Lower leg skin (tissue), 4 donors: ENCODE measurements at places on chromosomes 16 and 17.

DNA sequence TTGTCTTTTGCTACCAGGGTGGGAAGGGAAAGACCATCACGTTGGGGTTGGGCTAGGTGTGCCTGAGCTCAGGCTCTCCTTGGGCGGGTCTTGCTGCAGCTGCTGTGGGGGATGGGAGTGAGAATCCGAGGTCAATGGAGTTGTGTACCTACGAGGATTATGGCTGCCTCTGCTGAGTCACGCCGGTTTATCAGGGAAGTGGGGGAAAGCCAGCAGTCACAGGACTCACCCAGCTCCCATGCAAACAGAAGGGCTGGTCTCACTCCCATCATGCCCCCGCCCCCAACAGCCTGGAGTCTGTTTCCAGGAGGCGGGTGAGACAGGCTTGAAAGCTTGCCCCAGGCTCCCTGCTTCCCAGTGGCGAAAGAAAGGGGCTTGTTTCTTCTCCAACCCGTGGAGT is 1259.0 kb upstream of the GOT2 start:
- no peak for DNase-seq

DNA sequence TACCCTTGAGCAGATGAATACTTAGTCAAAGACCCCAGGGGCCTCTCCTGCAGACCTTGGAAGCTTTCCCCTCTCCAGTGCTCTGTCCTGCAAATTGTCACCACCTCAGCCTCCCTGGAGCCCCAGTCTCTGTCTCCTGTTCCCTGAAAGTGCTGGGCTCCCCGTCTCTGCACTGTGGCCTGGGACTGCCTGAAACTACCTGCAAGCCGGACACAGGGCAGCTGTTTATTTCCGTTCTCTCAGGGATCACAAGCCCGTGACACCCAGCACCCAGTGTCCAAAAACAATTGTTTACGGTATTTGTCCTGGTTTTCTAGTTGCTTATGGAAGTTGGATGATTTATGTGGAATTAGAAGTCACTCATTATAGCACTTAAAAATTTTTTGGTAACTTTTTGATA is 81.6 kb upstream of the CHMP6 start:
- no peak for DNase-seq

DNA sequence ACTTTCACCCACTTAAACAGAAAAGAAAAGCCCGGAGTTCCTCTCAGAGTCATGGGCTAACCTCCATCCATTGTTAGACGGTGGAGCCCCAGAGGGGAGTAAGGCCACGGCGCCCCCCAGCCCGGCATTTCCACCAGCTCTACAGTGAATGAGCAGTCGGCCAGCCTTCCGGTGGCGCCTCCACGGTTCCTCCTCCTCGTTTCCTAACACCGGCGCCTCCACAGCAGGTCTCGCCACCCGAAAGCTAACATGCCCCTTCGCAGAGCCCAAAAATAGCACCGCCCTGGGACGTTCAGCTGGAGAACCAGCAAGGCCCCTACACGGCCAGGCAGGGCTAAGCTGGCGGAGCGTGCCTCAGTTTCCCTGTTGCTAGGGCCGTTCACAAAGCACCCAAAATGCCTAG is 858 bp downstream of the MMD start:
- DNase-seq = peak; percentile 38

GRCh38 chr16:57683636-57684545 is 10.7 kb upstream of the DRC7 start:
- DNase-seq = no peak

GRCh38 chr16:10121897-10122425 is 60.3 kb downstream of the GRIN2A start:
- DNase-seq = no peak

DNA sequence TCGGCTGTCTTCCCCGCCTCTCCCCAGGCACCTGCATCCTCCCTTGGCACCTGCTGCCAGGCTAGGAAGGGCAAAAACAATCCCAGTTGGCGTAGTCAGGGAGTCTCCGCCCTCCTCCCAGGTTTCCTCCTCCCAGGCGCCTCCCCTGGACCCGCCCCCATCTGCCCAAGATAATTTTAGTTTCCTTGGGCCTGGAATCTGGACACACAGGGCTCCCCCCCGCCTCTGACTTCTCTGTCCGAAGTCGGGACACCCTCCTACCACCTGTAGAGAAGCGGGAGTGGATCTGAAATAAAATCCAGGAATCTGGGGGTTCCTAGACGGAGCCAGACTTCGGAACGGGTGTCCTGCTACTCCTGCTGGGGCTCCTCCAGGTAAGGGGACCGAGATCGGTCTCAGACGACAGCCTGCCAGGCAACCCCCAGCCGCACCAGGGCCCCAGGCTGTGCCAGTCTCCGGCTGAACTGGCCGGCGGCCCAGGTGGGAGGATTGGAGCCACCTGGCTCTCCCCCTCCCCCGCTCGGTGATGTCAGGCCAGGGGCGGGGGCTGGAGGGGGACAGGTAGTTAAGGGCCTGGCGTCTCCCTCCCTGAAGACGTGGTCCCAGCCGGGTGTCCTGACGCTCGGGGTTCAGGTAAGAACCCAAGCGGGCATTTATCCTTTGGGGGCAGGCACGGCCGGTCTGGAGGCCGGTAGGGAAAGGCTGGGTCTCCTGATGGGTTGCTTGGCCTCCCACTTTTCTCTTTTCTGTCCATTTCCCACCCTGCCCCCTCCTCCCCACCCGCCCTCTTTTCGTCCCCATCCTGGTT is at the start of gene GRB7:
GRB7 (plus strand) TSS at position 179 of the 808 bp plus-strand sequence. CDS start 4,364 bp downstream, outside the sequence.
- DNase-seq = peak; percentile 66

DNA sequence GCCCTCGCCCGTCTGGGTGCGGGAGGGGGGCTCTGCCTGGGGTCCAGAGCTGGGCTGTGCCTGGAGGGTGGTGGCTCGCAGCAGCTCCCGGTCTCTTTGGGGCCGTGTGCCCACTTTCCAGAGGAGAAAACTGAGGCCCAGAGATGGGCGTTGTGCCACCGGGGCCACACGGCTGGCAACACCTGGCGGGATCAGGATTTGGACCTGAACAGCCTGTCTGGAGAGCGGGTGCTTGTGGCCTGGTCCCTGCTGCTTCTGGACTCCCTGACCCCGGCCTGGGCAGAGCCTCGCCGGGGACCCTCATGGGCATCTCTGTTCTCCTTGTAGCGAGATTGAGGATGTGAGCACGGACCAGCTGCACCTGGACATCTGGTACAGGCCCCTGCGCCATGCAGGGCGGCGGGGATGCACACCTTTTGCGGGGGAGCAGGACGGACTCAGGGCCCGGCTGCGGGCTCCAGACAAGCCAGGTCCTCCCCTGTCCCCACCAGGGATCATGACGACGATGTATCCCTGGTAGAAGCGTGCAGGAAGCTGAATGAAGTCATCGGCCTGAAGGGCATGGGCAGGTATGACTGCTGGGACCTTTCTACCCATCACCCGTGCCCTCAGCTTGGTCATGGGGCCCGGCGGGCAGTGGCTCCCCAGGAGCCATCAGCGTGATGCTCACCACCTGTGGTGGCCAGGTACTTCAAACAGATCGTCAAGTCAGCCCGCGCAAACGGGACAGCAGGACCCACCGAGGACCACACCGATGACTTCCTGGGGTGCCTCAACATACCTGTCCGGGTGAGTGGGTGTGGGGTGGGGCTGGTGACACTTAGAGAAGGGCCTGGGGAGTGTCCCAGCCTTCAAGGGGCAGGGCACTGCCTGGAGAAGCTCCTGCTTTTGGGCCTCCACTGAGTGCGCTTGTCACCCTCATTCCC is 8.3 kb downstream of the BAIAP3 start:
- DNase-seq = no peak

DNA sequence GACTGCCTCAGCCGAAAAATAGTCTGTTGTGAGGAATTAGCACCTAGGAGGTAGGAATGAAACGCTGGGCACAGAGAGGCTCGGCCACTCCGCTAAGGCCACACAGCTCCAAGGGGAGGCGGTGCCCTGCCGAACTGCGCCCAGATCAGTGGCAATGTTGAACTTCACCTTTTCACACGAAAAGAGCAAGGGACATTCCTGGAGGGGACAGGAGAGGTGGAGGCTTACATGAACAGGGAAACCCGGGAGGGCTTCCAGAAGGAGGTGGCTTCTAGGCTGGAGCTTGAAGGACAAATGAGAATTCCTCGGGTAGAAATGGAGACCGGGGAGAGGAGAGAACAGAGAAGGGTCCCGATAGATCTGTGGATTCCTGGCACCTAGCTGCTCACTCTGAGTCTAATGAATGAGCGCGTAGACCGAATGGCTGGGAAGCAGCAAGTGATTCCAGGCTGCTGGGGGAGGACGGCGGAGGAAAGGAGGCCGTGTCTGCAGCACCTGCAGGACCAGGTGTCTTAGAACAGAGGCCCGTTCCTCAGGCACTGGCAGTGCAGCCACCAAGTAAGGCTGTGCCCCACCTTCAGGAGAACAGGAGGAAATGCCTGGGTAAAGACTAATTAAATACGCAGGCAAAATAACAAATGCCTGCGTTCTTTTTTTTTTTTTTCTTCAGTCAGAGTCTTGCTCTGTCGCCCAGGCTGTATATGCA is 722 bp upstream of the SLC38A10 start:
- DNase-seq = no peak
